ENCODE measurements at places on chromosomes 4 and X. TPM values are rescaled to one million over a fixed set of nuclear protein-coding genes. Genes with fewer than 3 reads are reported as not detected.

The CYP4V2 gene
- total RNA-seq: 3.1 TPM

GRCh38 chr4:23999714-24000469 is 110.0 kb upstream of the PPARGC1A start:
- DNase-seq: no peak
- no peaks in the 10 kb centered on the region for H3K27me3 ChIP-seq
- no peaks in the 10 kb centered on the region for H3K4me1 ChIP-seq
- no peaks in the 10 kb centered on the region for H3K36me3 ChIP-seq
- no peak overlapping the region for H3K27ac ChIP-seq
- no peak overlapping the region for H3K4me3 ChIP-seq

DNA sequence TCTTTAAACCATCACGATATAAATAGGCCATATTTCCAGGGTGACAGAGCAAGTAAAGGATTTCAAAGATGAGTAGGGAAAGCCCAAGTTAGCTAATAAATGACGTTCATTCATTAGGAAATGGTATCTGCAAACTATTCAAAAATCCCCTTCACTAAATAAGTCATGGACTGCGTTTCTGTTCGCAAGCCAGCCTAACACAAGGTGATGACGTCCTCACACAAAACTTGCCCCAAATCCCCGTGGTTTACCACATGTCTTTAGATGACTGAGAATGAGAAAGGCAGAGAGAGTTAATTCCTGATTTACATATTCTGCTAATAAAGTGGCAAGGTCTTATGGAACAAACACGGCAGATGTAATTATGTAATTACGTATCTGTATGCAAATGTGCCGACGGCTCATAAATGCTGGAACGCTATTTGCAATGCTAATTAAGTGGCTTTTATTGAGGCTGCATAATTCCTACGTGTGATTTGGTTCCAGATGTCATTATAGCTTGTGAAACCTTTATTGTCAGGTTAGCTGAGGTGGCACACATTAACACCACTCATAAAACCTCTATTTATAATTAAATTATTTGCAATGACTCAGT is 437.7 kb upstream of the FRG1 start:
- H3K4me3 ChIP-seq: no peak overlapping the region
- DNase-seq: no peak
- no peak overlapping the region for H3K27ac ChIP-seq
- no peaks in the 10 kb centered on the region for H3K36me3 ChIP-seq

DNA sequence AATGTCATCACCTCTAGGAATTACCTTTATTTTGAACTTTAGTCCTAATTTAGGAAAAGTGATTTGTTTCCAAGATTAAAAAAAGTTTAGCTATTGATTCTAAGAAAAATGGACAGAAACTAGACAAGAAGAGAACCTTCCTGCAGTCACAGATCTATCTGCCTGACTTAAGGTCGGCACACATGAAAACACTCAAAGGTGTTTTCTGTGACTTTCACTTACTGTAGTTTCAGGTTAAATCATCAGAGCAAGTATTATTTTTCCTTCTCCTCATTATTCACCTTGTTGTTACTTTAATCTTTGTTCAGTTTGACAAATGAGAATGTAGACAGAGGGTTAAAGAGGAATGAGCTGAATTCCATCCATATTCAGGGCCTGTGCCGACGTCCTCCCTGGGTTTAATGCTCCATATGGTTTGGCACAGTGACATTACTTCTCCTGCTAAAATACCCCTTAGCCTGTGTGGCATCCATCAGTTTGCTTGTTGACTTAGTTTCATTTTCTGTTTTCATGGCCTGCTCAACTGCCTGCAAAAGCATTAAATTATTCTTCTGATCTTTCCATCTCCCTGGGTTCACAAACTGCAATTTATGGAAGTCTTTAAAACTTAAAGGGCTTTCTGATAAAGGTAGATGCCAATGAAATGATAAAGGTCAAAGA is 352.7 kb downstream of the NKX6-1 start:
- no peak overlapping the region for H3K27ac ChIP-seq
- no peaks in the 10 kb centered on the region for H3K4me1 ChIP-seq
- no peaks in the 10 kb centered on the region for H3K27me3 ChIP-seq
- DNase-seq: no peak
- H3K36me3 ChIP-seq: no peaks in the 10 kb centered on the region
- no peak overlapping the region for H3K4me3 ChIP-seq

DNA sequence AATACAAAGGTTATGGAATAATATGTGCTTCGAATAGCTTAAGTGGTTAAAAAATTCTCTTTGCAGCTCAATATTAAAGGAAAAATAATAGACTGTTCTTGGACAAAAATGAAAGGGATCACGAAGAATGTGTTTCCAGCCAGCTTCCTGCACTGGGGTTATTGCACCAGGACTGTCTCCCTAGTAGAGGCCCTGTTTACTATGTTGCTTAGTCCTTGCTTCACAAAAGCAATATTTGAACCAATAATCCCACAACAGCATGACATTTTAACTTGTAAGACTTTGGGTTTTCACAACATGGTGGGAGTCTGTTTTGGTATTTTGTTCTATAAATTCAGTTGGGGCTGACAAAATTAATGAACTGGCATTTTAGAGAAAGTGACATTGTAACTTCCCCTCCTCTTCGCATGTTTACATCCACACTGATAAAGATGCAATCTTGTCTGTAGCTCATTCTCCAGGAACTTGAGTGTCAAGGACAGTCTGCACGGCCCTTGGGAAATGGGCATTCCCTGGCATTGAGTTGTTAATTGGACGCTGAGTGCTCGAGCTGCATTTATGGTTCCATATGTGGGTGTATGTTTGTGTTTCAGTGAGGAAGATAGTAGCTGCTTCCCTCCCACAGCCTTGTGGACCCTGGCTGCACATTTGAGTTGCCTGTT is 39.0 kb downstream of the SHROOM2 start:
- H3K27ac ChIP-seq: no peak overlapping the region
- H3K4me3 ChIP-seq: no peak overlapping the region
- H3K36me3 ChIP-seq: no peaks in the 10 kb centered on the region
- peaks cover 6% of the 10 kb centered on the region for H3K4me1 ChIP-seq
